T follicular helper cell (primary cell): ENCODE measurements at places on chromosomes 11 and 22.

DNA sequence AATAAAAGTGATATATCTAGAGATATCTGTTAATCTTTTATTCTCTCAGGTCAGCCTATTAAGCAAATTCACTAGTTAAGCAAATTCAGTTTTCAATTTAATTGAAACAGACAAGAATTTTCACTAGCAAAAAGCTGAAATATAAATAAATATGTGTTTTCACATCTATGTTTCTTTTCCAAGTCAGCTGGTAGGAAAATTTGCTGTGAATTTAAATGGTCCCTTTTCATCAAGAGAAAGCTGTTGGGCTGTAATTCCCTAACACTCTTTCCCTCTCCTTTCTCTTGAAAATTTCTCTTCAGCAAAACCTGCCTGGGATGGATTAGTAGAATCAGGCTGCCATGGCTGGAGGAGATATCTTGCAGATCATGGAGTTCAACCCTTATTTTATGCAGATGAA lies 46.9 kb upstream of the BARX2 start:
- DNase-seq = no peak

GRCh38 chr22:19629331-19629719 lies 85.0 kb upstream of the SEPTIN5 start:
- DNase-seq = no peak

GRCh38 chr11:91840640-91841240 lies 383.9 kb upstream of the FAT3 start:
- DNase-seq = no peak

DNA sequence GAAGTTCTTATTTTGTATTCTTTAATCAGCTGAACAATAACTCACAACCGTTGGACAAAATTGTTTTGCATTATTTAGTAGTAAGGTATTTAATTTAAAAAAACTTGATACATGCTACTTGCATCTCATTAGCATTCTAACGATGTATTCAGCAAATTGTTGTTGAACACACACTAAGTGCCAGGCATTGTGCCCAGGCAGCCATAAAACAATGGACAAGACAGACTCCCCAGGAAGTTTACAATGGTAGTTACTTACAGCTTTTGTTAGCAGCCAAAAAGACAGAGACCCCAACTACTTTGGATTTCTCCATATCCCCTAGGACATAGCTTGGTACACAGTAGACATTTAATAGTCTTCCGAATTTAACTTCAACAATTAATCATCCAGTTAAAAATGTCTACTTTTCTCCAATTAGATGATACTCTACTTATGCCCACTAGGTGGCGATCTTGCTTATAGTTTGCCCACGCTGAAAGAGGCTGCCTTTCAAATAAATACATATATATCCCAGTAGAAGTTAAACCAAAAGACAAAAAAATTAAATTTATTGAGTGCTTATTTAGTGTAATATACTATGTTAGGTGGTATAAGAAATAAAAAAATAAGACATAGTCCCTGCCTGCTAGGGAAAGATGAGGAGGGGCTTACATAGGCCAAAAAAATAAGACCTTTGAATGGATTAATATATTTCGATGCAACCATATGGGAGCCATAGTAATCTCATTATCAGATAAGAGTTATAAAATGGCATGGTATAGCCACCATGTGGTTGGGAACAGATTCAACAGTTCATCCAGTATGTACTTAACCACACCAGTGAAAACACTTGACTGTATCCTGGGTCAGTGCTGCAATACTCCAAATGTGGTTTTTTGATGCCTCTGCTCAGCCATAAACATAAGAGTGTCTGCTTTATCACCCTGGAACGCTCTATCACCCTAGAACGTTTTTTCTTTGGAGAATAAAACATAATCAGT lies 2.0 kb upstream of the FJX1 start:
- DNase-seq = no peak

DNA sequence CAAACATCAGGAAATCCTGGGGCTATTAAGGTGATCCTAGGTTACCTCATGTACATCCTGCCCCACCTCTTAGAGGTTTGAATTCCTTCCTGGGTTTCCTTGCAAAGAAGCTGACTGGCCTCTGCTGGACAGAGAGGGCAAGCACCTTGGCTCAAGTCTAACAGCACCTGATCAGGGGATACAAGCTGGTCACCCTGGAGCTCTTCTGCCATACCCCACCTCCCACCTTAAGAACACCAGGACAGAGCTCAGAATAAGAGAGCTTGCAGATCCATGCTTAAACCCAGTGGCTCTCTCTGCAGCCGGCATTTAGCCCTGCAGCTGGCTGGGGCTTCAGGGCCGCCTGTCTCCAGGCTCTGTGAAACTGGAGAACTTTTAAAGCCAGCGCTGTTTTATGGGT lies 386.6 kb upstream of the NARS2 start:
- DNase-seq = no peak

DNA sequence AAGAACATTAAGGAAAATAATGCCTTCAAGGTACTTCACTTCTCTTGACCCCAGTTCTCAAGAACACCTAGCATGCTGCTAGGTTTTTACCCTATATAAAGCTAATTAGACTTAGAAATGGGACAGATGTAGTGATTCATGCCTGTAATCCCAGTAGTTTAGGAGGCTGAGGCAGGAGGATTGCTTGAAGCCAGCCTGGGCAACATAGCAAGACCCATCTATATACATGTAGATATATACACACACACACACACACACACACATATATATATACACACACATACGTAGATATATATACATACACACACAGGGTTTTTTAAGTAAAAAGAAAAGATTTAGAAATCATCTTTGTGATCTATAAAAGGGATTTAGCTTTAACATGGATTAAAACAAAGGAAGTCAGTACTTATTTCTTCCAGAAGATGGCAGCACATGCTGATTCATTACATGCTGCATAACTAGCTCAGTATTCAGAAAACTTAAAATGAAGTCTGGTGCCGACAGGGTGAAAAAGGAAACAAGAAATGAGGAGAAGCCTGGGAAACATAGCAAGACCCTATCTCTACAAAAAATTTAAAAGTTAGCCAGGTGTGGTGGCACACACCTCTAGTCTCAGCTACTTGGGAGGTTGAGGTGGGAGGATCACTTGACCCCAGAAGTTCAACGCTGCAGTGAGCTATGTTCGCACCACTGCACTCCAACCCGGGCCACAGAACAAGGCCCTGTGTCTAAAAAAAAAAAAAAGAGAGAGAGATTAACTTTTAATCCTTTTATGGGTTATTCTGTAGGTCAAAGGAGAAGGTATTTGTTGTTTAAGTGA lies 28.5 kb upstream of the RBX1 start:
- DNase-seq = no peak

DNA sequence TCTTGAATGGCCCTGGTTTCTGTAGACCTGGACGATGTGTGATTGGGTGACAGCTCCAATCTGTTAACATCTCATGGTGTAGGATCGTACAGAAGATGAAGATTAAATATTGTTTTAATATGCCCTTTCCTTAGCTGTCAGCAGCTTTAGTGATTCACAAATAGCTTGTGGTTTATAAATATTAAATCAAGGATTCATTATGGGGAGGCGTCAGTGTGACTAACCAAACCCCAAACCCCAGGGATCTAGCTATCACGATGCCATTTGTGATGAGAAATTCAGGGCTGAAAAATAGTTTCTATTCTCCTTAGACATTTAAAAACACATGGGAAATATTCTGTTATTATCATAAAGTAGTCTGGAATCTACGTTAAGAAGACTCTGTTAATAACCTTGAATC lies 73.4 kb downstream of the NCAM1 start:
- no peak for DNase-seq

- no peak for DNase-seq
Measured at GRCh38 chr11:125515102-125515439, 19.0 kb upstream of the FEZ1 start.

GRCh38 chr11:30260813-30261212 lies 30.0 kb downstream of the FSHB start:
- no peak for DNase-seq

DNA sequence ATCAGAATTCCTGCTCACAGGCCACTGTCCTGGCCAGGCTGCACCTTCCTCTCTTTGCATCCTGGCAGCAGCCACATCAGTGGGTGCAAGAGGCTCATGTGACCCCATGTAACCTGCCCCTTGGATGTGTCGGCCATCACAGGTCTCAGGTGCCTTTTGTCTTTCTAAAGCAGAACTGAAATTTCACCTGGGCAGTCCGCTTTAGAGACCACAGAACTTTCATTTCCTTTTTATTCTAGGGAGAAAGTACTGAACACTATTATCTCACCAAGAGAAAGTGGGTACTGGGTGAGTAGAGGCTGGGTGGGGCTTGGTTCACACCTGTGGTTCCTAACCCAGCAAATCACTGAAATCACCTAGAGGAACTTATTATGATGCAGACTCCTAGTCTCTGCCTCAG lies 51.7 kb upstream of the NUP160 start:
- no peak for DNase-seq

GRCh38 chr11:40732132-40732531 lies 727.3 kb downstream of the LRRC4C start:
- no peak for DNase-seq
